ENCODE measurements at places on chromosomes 7 and 10.

DNA sequence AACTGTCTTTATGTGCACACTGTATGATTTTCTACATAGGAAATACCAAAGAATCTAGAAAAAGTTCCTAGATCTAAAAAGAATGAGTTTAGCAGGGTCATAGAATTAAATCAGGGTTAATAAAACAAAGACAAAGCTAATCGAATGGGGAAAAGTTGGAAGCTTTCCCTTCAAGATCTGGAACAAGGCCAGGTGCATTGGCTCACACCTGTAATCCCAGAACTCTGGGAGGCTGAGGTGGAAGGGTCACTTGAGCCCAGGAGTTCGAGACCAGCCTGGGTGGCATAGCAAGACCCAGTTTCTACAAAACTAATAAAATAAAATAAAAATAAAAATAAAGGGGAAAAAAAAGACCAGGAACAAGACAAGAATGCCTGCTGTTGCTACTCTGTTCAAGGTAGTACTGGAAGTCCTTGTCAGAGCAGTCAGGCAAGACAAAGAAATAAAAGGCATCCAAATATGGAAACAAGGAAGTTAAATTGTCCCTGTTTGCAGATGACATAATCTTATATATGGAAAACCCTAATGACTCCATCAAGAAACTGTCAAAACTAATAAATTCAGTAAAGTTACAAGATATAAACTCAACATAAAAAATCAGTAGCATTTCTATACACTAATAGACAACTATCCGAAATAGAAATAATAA is 76.1 kb upstream of the RHEB start:
- DNase-seq = no peak

- DNase-seq = no peak
Measured at GRCh38 chr7:108178398-108178797, 48.2 kb upstream of the LAMB4 start.

- no peak for DNase-seq
Measured at GRCh38 chr7:40418448-40418847, 283.6 kb downstream of the SUGCT start.

DNA sequence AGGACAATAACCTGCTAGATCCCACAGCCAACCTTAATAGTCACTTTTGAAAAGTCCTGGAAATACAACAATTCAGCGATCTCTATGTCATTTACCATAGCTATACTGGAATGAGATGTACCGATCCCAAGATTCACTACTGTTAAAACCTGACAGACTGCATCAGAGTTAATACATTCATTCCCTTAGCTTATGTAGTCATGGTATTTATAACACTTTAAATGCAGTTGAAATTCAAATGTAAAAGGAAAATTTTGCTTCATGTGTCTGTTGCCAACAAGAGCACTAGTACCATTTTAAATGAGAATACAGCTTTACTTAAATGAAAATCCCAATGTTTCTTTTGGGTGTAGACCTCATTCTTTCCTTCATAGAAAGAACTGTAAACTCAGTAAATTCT is 11.1 kb upstream of the GGCT start:
- DNase-seq = no peak

- DNase-seq = no peak
Measured at GRCh38 chr7:94605031-94605430, 50.9 kb downstream of the SGCE start.

DNA sequence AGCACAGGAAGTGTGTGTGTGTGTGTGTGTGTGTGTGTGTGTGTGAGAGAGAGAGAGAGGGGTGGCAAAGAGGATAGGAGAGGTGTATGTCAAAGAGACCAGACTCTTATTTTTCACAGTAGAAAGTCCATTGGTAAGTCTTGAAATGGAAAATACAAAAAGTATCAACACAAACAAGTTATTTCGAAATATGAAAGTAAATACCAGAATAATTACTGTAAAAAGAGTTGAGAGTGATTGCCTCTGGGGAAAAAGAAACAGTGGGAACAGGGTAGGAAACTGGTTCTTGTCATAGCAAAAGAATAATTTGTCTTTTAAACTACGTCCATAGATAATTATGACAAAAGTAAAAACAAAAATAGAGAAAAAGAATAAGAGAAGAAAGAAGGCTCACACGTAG is 29.0 kb upstream of the EIF5AL1 start:
- no peak for DNase-seq

DNA sequence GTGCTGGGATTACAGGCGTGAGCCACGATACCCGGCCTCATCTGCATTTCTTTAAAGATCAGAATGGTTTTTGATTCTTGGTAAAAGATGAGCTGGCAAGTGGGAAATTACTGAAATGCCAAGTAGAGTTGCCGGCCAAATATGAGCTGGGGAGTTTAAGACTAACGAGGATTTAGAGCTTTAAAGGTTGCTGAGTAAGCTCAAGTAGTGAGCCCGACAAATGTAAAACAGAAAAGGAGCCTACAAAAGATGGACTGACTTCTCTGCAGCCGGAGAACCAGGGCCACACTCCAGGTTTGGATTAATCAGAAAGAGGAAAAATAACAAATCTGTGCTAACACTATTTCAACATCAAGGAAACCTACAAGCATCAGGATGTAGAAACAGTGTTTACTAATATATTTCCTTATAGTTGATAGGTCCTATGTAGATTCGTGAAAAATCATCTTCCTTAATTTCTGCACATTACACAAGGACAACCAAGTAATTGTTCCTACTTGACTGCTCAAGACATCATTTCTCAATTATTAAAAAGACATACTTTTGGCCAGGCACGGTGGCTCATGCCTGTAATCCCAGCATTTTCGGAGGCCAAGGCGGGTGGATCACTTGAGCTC is 49.6 kb downstream of the MPP7 start:
- DNase-seq = no peak

GRCh38 chr7:70506434-70506833 is 625.5 kb upstream of the GALNT17 start:
- DNase-seq = no peak

Data from stimulated activated CD4-positive, alpha-beta T cell treated with anti-CD3 and anti-CD28 coated beads, Interleukin-2, amount 100 ng/mL, for 48 hours (primary cell).